ENCODE measurements at places on chromosomes 2 and 18. TPM values are rescaled to one million over a fixed set of nuclear protein-coding genes. Genes with fewer than 3 reads are reported as not detected.

SRD5A2 gene
- total RNA-seq: not detected

SLC5A7 gene
- total RNA-seq: not detected

ABCB6 gene
- total RNA-seq: 57.1 TPM

MRO gene
- under 0.01 TPM for total RNA-seq

MALL gene
- 39.9 TPM for total RNA-seq

MROH2A gene
- total RNA-seq: not detected

ASXL3 gene
- 0.66 TPM for total RNA-seq

RAB31 gene
- total RNA-seq: 48.9 TPM

AOX1 gene
- total RNA-seq: 38.1 TPM

CCDC141 gene
- 0.29 TPM for total RNA-seq

GCG gene
- total RNA-seq: not detected

HSBP1L1 gene
- total RNA-seq: 4.0 TPM

CROCC2 gene
- 1.0 TPM for total RNA-seq

TBR1 gene
- total RNA-seq: not detected

TLX2 gene
- total RNA-seq: 0.58 TPM

BZW1 gene
- total RNA-seq: 736 TPM

SPP2 gene
- total RNA-seq: not detected

GALR1 gene
- total RNA-seq: not detected

TMEM247 gene
- not detected for total RNA-seq

TCF23 gene
- total RNA-seq: not detected

REG3A gene
- total RNA-seq: not detected

USP14 gene
- 56.1 TPM for total RNA-seq

ARHGAP28 gene
- total RNA-seq: 13.4 TPM

MRPS5 gene
- total RNA-seq: 39.9 TPM

DPYSL5 gene
- not detected for total RNA-seq

RAD51AP2 gene
- not detected for total RNA-seq

GREB1L gene
- not detected for total RNA-seq

RFTN2 gene
- 3.6 TPM for total RNA-seq

ALPG gene
- total RNA-seq: not detected

RNF125 gene
- total RNA-seq: 1.5 TPM

ATP8B1 gene
- total RNA-seq: 83.7 TPM

PLCD4 gene
- 11.8 TPM for total RNA-seq

MAP3K20 gene
- 97.6 TPM for total RNA-seq

TYMS gene
- 17.2 TPM for total RNA-seq

LIMS1 gene
- 145 TPM for total RNA-seq

C2orf15 gene
- not detected for total RNA-seq

AMER3 gene
- total RNA-seq: not detected

MFSD2B gene
- not detected for total RNA-seq

AQP12B gene
- total RNA-seq: not detected

AKAIN1 gene
- total RNA-seq: not detected

NPC1 gene
- 80.6 TPM for total RNA-seq

RESP18 gene
- not detected for total RNA-seq

GPR75 gene
- 1.3 TPM for total RNA-seq

FKBP1B gene
- 10.9 TPM for total RNA-seq

SLC14A1 gene
- total RNA-seq: 81.0 TPM

CGREF1 gene
- 3.6 TPM for total RNA-seq

REG3G gene
- total RNA-seq: not detected

ANO7 gene
- 0.83 TPM for total RNA-seq

AFTPH gene
- 31.3 TPM for total RNA-seq

NYAP2 gene
- not detected for total RNA-seq

RAMP1 gene
- total RNA-seq: 2.6 TPM
